ENCODE measurements at places on chromosomes 5 and 9. TPM values are rescaled to one million over a fixed set of nuclear protein-coding genes. Genes with fewer than 3 reads are reported as not detected.

- no peaks in the 10 kb centered on the region for H3K36me3 ChIP-seq
- H3K4me1 ChIP-seq, result no peaks in the 10 kb centered on the region
- peaks cover 20% of the 10 kb centered on the region for H3K27me3 ChIP-seq
Measured at GRCh38 chr9:98502976-98503325, 205.8 kb downstream of the GABBR2 start.

GRCh38 chr5:159049844-159050315, 49.8 kb downstream of the EBF1 start:
- H3K4me3 ChIP-seq, result peak overlapping the region; percentile 8
- peaks cover 2% of the 10 kb centered on the region for H3K4me1 ChIP-seq
- DNase-seq, result no peak

GRCh38 chr5:33888587-33888986, 3.2 kb downstream of the ADAMTS12 start:
- no peak for DNase-seq
- peaks cover 8% of the 10 kb centered on the region for H3K4me1 ChIP-seq
- no peaks in the 10 kb centered on the region for H3K36me3 ChIP-seq
- H3K4me3 ChIP-seq, result no peak overlapping the region

DNA sequence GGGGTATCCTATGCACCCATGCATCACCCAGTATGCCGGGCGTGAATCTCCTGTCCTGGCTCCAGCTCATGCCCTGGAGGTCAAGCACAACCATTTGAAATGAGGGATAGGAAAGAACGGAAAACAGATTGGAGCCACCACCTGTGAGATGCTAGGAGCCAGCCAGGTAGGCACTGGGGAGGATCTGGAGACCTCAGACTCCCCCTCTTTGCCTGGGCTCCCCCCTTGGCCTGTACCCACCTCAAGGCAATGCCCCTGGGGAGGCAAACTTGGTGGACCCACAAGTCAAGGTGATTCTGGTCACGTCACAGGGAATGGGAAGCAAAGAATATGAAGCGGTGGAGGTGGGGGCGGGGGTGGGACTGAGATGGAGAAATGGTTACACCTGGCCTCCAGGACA, 92.6 kb downstream of the PAX5 start:
- peaks cover 21% of the 10 kb centered on the region for H3K27me3 ChIP-seq
- no peaks in the 10 kb centered on the region for H3K36me3 ChIP-seq
- no peaks in the 10 kb centered on the region for H3K4me1 ChIP-seq
- H3K27ac ChIP-seq, result no peak overlapping the region
- no peak for DNase-seq

The OTP gene
- not detected for total RNA-seq

- H3K4me3 ChIP-seq, result no peak overlapping the region
- no peaks in the 10 kb centered on the region for H3K4me1 ChIP-seq
- no peaks in the 10 kb centered on the region for H3K27me3 ChIP-seq
- no peak for DNase-seq
- H3K27ac ChIP-seq, result no peak overlapping the region
Measured at GRCh38 chr5:100623719-100624118, 88.5 kb downstream of the FAM174A start.

- H3K27ac ChIP-seq, result no peak overlapping the region
- no peak overlapping the region for H3K4me3 ChIP-seq
- H3K4me1 ChIP-seq, result no peaks in the 10 kb centered on the region
Measured at GRCh38 chr9:2677915-2678889, 39.1 kb upstream of the KCNV2 start.

The GABRA1 gene
- not detected for total RNA-seq

DNA sequence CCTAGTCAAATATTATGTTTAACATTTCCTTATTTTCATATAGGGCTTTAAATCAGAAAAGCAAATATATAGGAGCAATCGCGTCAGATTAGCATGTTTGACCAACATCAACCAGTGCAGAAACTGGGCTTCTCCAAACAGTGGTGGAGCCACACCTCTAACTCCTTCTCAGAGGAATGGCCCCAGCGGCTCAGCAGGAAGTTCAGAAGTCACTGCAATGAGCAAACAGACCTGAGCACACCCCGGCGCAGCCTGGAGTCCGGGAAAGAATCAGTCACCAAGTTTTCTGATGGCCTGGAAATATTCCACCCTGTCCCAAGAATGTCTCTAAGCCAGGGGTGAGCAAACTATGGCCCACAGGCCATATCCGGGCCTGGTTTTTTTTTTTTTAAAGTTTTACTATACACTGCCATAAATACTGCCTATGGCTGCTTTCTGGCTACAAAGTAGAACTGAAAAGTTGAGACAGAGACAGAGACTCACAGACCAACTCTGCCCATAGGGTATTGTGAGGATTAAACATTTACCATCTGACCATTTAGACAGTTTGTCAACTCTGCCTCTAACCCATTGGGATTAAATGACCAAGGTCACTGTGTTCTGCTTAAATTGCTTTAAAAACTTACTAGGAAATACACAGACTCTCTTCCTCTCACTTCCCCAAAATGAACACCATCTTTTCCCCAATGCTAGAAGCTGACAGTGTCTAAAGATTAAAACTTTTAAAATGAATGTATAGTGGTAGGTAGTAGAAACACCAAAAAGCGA, 5.4 kb downstream of the GOLM1 start:
- no peaks in the 10 kb centered on the region for H3K36me3 ChIP-seq
- DNase-seq, result no peak
- H3K27ac ChIP-seq, result no peak overlapping the region
- H3K4me3 ChIP-seq, result no peak overlapping the region
- H3K4me1 ChIP-seq, result peaks cover 4% of the 10 kb centered on the region
- peaks cover 24% of the 10 kb centered on the region for H3K27me3 ChIP-seq

DNA sequence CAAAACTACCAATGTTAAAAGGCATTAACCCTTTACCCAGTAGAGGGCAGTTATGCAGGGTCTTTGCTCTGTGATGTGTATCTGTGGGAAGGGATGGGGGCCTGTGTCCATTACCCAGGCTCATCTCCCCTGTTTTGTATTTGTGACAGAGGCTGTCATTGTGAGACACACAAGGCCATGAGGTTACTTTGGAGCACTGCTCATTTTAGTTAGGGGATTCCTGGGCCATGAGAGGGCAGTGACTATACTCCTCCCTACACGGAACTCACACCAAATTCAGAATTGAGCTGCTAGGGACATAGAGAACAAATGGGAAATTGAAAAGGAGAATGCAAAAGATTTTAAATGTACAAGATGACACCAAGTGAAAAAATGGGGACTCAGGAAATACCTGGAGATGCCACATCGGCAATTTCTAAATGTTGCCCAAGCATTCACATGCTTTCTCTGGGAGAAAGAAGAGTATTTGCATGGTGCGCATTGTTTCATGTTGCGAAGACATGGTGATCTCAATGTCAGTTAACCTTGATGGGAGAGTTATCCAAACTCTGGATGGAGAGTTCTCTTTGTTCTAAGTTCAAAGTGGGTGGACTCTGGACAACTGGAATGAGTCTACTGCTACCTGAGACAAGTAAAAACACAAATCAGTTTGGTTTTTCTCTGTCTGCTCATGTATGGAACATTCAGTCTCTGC, 32.5 kb downstream of the C9orf152 start:
- peaks cover 6% of the 10 kb centered on the region for H3K4me1 ChIP-seq
- DNase-seq, result no peak
- H3K4me3 ChIP-seq, result no peak overlapping the region
- H3K27ac ChIP-seq, result no peak overlapping the region
- H3K27me3 ChIP-seq, result peaks cover 2% of the 10 kb centered on the region

DNA sequence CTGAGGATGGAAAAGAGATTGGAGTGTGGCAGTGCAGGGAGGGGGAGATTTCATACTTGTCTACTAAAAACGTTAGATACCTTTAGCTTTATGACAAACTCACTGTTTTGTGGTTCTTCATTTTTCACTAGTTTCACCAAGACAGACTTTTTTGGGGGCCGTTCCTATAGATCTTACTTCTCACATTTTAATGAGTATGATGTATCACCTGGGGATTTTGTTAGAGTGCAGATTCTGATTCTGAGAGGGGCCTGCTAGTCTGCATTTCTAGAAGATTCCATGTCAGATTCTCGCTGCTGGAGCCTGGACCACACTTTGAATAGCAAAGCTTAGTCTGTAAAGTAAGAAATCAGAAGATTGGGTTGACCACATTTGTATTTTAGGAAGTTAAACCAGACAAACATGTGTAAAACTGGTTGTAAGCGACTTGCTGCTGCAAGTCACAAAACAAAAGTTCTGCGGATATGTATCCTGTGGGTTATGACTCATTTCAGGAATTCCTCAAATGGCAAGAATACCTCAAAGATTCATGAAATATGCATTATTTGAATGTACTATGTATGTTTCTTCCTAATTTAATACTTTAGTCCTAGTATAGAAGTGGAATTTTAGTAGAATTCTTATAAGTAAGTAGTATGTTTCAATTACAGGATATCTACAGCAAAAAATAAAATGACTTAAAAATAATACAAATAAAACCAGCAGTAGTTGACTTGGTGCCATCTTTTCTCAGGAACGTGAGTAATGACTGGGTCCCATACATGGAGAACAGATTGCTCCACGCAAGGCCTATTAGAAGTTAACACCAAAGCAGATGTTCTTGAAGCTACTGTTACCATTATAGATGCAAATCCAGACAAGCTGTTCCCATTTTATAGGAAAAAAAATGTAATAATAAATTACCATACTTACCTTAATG, 27.8 kb downstream of the NFIL3 start:
- peak overlapping the region; percentile 45 for H3K4me3 ChIP-seq
- peaks cover 7% of the 10 kb centered on the region for H3K4me1 ChIP-seq
- no peak for DNase-seq
- H3K27ac ChIP-seq, result peak overlapping the region; percentile 62

DNA sequence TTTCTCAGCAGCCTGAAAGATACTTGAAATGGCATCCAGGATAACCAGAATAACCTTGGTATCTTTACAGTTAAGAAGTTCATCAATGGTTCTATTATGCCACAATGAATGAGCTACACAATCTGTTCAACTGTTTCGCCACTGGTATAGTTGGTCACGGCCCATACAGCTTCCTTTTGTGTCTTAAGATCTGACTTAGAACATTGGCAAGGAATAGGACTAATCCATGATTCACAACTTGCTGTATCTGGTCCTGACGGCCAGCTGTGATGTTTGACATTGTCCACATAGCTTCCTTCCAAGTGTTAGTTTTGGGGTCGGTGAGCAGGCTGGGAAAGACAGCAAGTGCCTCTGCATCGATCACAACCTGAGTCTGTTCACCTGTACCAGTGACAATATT, 113.3 kb upstream of the RAD23B start:
- H3K27me3 ChIP-seq, result peaks cover 9% of the 10 kb centered on the region
- peaks cover 2% of the 10 kb centered on the region for H3K4me1 ChIP-seq
- H3K36me3 ChIP-seq, result no peaks in the 10 kb centered on the region
- DNase-seq, result no peak
- no peak overlapping the region for H3K4me3 ChIP-seq

DNA sequence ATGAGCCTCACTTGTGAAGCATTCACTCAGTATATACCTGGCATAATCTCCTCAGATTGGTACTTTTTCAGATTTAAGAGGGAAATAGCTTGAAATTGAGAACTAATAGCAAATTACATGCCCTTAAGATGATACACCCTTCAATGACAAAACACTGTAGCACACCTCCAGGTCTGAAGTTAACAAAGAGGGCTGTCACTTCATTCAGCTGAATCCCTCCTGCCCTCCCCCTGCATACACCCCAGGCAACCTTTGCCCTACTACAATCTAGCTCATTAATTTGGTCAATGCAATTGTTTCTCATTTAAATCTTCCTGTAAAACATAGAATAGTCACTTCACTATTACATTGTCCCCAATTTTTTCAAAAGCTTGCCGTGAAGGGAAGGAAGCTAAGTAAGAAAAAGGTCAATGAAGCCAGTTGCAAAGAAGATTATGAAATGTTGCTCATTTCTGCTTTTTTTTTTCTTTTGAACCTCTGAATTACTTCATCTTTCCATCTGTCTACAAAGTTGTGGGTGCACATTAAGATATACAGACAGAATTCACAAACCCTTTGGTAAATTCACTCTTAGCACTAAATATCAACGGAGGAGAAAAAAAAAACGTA, 294.8 kb upstream of the PTGER4 start:
- H3K36me3 ChIP-seq, result peaks cover 22% of the 10 kb centered on the region
- H3K27me3 ChIP-seq, result no peaks in the 10 kb centered on the region
- DNase-seq, result no peak
- peaks cover 74% of the 10 kb centered on the region for H3K4me1 ChIP-seq
- H3K27ac ChIP-seq, result peak overlapping the region; percentile 86

DNA sequence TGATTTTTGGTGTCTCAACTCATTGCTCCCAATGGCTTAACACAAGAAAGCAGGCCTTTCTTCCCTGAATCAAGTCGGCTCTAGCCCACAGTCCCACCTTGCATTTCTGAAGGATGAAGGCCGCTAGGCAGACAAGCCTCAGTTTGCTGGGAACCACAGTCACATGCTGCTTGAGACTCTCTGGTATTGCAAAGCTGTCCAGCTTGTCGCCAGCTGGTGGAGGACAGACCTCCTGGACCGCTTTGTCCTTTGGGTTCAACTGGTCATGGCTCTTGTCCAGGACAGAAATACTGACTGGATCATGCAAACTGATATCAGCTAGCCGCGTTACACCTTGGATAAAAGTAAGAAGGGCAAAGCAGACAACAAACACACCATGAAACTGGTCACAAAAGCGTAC, 23.1 kb downstream of the DDX31 start:
- H3K4me3 ChIP-seq, result no peak overlapping the region
- H3K27ac ChIP-seq, result no peak overlapping the region
- peaks cover 9% of the 10 kb centered on the region for H3K36me3 ChIP-seq
- DNase-seq, result no peak

GRCh38 chr5:176618783-176619182, 8.8 kb upstream of the GPRIN1 start:
- no peak overlapping the region for H3K27ac ChIP-seq
- H3K36me3 ChIP-seq, result peaks cover 2% of the 10 kb centered on the region

GRCh38 chr5:149273950-149274349, 2.3 kb downstream of the AFAP1L1 start:
- peaks cover 6% of the 10 kb centered on the region for H3K4me1 ChIP-seq
- H3K36me3 ChIP-seq, result no peaks in the 10 kb centered on the region
- H3K4me3 ChIP-seq, result no peak overlapping the region
- peaks cover 77% of the 10 kb centered on the region for H3K27me3 ChIP-seq

GRCh38 chr9:137534256-137535119, 15.7 kb downstream of the PNPLA7 start:
- peak overlapping the region; percentile 86 for H3K27ac ChIP-seq
- no peak for DNase-seq
- H3K4me3 ChIP-seq, result peak overlapping the region; percentile 23
- H3K4me1 ChIP-seq, result peaks cover 33% of the 10 kb centered on the region
- no peaks in the 10 kb centered on the region for H3K27me3 ChIP-seq
- peaks cover 14% of the 10 kb centered on the region for H3K36me3 ChIP-seq

GRCh38 chr5:160280384-160281095, 31.8 kb downstream of the CCNJL start:
- H3K27ac ChIP-seq, result no peak overlapping the region
- no peak overlapping the region for H3K4me3 ChIP-seq
- H3K36me3 ChIP-seq, result no peaks in the 10 kb centered on the region
- H3K27me3 ChIP-seq, result peaks cover 8% of the 10 kb centered on the region
- DNase-seq, result no peak

GRCh38 chr5:6404129-6404528, 25.8 kb upstream of the MED10 start:
- H3K27me3 ChIP-seq, result peaks cover 22% of the 10 kb centered on the region
- H3K36me3 ChIP-seq, result no peaks in the 10 kb centered on the region
- no peak overlapping the region for H3K27ac ChIP-seq
- no peak for DNase-seq

Measured in activated naive CD8-positive, alpha-beta T cell treated with anti-CD3 and anti-CD28 coated beads, Interleukin-2, amount 10 ng/mL, durations not matched to agents 7 days and 5 days (primary cell).